Femur (tissue), 1 donor: ENCODE measurements at places on chromosomes 1 and 21.
A peak's percentile ranks its signal among the peaks of the same experiment; 100 is the strongest.

- DNase-seq, result no peak
Measured at GRCh38 chr21:40595806-40596205, 251.2 kb downstream of the DSCAM start.

DNA sequence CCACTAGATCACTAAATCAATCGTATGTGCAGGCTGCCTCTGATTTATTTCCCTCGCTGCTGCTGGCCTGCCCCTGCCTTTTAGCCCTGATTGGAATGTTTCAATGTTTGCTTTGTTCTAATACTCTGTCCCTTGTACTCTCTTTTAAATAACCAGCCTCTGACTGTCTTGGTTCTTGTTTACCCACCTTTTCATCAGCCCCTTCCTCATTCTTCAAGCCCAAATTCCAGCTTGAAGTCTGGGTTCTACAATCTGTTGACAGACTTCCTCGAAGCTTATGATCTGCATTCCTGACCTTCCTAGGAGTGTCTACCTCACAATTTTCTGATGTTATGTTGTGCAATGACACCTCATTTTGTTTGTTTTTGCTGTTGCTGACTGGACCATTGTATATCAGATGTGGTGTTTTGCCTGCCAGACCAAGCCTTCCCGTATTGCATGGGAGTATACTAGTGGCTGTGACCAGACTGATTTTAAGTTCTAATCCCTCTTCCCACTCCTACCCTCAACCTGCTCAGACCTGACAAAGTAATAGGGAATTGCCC is 46.6 kb upstream of the APOBEC4 start:
- DNase-seq, result no peak

- DNase-seq, result no peak
Measured at GRCh38 chr1:119731741-119732430, 20.2 kb downstream of the PHGDH start.

DNA sequence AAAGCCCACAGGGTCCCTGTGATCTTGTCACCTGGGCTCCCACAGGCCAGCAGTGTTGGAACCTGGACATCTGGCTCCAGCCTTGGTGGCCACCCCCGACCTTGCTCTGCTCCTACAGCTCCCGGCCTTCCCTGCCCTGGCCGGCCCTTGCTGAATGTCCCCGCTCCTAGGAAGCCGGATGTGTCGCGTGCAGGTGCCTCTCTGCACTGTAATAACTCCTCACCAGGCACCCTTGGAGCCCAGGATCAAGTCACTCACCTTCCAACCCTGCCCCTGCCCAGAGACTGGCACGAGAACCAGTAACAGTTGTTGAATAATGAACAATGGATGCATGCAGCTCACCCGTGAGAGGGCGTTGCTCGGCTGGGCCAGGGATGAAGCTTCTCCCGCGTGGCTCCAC is 12.1 kb downstream of the PDE9A start:
- DNase-seq, result no peak

- no peak for DNase-seq
Measured at GRCh38 chr1:13921190-13921589, 221.2 kb downstream of the PRDM2 start.

GRCh38 chr1:63189677-63190076 is 132.7 kb upstream of the FOXD3 start:
- no peak for DNase-seq

GRCh38 chr21:15701830-15702229 is 28.0 kb upstream of the USP25 start:
- no peak for DNase-seq

DNA sequence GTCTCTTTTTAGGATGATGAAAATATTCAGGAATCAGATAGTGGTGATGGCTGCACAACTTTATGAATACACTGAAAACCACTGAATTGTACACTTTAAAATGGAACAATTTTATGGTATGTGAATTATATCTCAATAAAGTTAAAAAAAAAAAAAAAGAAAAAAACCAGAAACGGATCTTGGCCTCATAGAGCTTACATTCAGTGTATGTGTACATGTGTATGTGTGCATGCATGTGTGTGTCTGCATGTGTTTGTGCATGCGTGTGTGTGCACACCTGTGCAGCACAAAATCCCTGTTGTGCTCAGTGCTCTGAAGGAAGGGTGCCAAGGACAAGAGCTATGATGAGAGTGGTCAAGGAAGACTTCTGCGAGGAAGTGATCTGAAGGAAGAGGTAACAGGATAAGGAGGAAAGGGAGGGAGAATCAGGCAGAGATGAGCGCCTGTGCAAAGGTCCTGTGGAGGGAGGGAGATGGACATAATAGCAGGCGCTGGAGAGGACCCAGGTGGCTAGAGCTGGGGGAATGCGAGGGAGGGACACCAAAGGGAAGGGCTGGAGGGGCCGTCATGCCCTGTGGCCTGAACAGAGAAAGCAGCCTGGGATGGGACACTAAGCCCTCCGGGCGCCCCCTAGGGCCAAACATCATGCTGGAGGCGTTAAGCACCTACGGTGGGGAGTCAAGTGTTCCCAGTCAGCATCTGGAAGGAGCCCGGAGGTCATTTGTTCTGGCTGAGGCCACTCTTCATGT is 25.2 kb downstream of the NKAIN1 start:
- DNase-seq, result no peak

DNA sequence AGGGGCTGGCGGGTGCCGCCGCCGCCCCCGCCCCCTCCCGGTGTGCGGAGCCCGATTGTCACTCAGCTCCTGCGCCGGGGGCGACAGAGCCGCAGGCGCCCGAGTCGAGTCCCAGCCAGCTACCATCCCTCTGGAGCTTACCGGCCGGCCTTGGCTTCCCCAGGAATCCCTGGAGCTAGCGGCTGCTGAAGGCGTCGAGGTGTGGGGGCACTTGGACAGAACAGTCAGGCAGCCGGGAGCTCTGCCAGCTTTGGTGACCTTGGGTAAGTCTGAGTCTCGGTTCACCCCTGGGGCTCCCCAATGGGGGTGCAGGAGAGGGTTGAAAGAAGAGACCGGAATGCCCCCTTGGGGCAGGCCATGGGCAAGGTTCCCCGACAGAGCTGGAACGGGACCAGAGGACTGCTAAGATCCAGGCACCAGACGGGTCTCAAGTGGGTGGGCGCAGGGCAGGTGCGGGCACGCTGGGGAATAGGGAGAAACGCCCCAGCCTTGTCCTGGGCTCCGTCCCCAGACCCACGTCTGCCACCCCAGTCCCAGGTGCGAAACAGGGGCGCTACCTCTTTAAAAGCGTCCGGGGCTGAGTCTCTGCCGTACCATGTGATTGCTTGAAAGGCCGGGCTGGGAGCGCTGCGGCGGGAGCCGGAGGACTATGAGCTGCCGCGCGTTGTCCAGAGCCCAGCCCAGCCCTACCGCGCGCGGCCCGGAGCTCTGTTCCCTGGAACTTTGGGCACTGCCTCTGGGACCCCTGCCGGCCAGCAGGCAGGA is at the start of gene ADORA1:
Gene ADORA1 (plus strand): TSS at position 61 of the 765 bp plus-strand sequence. CDS start 1,116 bp downstream, outside the sequence.
- peak; percentile 69 for DNase-seq

DNA sequence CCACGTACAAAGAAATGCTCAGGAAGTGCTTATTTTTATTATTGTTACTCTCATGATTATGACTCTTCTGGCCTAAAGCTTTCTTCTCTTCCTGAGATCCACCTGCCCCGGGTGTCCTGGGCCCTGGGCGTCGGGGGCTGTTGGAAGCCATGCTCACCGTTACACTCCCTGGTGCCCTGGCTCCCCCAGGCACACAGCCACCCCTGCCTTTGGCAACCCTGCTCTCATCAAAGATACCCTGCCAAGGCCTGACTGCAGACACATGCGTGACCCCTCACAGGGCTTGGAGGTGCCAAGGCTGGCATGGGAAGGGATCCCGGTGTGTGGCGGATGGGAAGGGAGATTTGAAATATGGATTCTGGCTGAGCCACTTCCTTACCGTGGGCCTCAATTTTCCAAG is 3.3 kb upstream of the KISS1 start:
- DNase-seq, result no peak

- DNase-seq, result peak; percentile 40
Measured at GRCh38 chr1:225919906-225920305, 4.1 kb downstream of the PYCR2 start.

GRCh38 chr21:24941316-24942185 is 665.7 kb downstream of the MRPL39 start:
- peak; percentile 28 for DNase-seq

GRCh38 chr1:242178924-242179708 is 180.2 kb upstream of the MAP1LC3C start:
- DNase-seq, result no peak

DNA sequence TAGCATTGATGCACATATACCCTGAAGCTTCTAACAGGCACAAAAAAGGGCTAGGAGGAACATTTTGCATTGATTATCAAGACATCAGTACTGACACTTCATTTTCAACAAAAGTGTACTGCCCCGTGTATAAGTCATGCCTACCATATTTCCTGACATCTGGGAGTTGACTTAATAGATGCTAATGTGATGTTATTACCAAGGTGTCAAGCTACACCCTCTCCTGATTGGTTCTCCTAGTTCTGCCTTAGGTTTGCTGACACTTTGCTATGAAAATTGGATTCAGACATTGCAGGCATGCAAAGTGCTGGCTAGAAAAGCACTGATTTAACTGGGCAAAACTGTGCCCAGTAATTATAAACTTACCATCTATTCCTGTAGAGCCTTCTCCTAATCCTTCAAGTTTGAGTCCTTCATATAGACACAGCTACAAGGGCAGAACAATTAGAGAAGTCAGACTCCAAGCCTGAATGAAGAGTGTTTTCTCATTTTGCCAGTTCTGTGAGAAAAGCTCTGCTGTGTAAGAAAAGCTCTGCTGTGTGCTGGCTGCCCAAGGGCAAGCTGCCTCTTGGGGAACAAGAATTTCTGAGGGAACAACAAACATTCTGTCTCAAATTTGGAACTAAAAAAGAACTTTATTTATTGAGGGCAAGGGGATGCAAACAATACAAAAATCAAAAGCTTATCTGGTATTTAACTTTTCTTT is 11.2 kb downstream of the S100A10 start:
- DNase-seq, result no peak

GRCh38 chr1:151612501-151613281 is 841 bp downstream of the SNX27 start:
- DNase-seq, result peak; percentile 52

DNA sequence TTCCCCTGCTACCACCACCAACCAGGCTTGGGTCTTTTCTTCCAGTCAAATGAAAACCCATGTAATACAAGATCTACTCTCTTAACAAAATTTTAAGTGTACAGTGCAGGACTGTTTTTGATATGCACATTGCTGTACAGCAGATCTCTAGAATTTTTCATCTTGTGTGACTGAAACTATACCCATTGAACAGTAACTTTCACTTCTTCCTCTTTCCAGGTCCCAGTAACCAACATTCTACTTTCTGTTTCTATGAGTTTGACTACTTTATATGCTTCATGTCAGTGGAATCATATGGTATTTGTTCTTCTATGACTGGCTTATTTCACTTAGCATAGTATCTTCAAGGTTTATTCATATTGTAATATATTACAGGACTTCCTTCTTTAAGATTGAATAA is 45.3 kb upstream of the PLPPR4 start:
- no peak for DNase-seq

- DNase-seq, result no peak
Measured at GRCh38 chr1:160710517-160711252, 937 bp downstream of the CD48 start.

DNA sequence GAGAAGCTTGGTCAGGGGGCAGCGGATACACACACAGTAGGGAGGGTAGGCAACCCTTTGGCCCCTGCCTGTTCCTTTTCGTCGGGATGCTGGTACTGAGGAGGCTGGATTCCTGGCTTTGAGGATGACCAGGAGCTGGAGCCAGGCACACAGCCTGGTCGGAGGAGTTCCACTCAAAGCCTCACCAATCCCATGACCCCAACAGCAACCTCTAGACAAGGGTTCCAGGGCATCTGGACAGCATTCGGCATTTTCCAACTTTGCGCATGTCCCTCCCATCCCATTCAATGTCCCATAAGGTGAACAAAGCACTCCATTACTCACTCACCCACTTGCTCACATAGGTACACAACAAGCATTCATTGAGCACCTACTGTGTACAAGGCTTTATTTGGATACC is 42.6 kb upstream of the HMGB4 start:
- no peak for DNase-seq

GRCh38 chr1:98427664-98428063 is 233.9 kb upstream of the SNX7 start:
- no peak for DNase-seq

- no peak for DNase-seq
Measured at GRCh38 chr1:220491891-220492290, 36.0 kb upstream of the MARK1 start.

DNA sequence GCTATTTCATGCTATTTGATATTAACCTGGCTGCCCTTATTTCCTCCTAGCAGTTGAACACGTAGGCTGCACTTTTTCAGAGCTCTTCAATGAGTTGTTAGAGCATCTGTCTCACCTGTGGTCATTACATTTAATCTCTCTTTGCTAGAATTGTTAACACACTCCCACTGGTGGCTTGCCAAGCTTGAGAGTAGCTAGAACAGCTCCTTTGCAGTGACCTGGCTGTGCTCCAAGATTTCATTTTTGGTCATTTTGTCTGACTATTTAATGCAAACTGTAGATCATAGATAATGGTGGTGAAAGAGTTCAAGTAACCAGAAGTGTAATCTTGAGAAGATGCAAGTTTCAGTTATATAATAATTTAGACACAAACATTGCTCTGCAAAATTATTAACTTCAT is 105.6 kb downstream of the LRRC7 start:
- DNase-seq, result no peak

DNA sequence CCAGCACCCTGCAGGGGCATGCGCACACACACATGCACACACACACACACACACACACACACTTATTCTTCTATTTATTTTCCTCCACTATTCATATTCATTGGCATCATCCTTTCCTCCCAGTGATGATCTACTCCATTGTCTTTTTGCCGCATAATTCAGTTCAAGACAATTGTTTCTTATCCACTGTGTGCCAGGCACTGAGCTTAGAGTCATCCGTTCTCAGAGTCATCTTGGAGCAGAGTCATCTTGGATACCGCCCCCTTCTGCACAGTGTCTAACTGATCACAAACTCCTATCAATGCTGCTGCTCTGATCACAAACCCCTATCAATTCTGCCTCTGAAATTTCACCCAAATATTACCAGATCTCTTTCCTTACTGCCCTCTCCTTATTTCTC is 102.8 kb upstream of the PROX1 start:
- DNase-seq, result no peak

DNA sequence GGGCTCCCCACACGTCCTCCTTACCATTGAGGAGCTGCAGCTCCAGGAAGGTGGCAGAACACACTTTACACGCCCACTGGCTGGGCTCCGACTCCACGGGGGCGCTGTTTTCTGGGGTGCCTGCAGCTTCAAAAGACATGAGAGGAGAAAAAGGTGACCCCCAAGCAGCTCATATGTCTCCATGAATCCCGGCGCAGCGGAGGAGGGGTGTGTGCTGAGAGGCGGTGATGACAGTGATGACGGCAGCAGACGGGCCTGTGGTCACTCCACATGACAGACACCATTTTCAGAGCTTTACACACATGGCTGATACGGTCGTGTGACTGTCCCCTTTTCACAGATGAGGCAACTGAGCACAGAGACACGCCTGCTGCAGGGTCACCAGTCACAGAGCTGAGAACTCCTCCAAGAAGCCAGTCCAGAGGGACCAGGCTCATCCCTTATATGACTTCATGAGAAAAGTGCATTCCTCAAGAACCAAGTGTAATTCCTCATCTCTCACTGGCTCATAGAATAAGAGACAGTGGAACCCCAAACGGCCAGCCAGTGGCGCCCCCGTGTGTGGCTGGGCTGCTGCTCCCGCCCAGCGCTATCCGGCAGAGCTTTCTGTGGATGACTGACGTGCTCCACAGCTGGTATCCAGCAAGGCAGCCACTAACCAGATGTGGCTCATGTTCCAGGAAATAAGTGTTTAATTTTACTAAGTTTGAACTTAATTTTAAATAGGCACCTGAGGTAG is 31.9 kb downstream of the PRDM15 start:
- DNase-seq, result no peak
